ENCODE measurements at places on chromosomes 7 and 10. TPM values are rescaled to one million over a fixed set of nuclear protein-coding genes. Genes with fewer than 3 reads are reported as not detected.

GRCh38 chr10:72483471-72483870 lies 128.8 kb upstream of the DNAJB12 start:
- peaks cover 4% of the 10 kb centered on the region for H3K36me3 ChIP-seq
- DNase-seq: no peak
- H3K27ac ChIP-seq: no peak overlapping the region
- no peaks in the 10 kb centered on the region for H3K27me3 ChIP-seq

- H3K27me3 ChIP-seq: no peaks in the 10 kb centered on the region
- no peak for DNase-seq
Measured at GRCh38 chr7:31307972-31308371, 32.6 kb downstream of the NEUROD6 start.

GRCh38 chr10:274866-275265 lies 139.6 kb downstream of the ZMYND11 start:
- no peaks in the 10 kb centered on the region for H3K4me1 ChIP-seq
- no peak overlapping the region for H3K4me3 ChIP-seq
- DNase-seq: no peak
- peaks cover 37% of the 10 kb centered on the region for H3K36me3 ChIP-seq

DNA sequence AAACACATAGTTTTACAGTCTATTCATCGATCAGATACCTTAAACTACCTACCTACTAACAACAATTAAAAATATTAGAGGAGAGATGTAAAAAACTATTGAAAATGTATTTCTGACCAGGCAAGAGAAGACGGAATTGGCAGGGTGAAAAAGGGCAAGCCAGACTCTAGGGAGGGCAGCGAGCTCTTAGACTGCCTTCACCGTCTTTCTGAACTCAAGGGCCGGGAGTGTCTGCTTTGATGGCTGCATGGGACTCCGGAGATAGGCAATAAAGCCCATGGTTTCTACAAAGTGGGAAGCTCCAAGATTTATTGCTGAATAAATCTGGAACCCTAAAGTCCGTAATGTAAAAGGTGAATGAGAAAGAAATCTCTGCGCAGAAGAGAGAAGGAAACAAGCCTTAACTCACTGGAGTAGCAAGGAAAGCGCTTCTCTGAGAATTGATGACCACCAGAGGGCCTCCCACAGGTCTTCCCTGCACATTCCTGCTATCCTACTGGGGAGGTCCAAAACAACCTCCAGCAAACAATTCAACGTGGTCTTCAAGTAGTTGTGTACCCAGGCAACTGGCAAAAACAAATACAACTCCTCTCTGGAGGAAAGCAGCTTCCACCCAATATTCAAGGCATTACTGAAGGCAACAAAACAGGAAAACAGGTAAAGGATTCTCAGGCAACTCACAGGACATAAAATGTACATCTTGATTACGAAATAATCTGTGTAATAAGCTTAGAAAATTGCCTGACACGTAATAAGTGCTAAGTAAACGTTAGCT lies 181.3 kb downstream of the SDK1 start:
- DNase-seq: no peak
- no peaks in the 10 kb centered on the region for H3K4me1 ChIP-seq
- no peaks in the 10 kb centered on the region for H3K27me3 ChIP-seq
- no peaks in the 10 kb centered on the region for H3K36me3 ChIP-seq

DNA sequence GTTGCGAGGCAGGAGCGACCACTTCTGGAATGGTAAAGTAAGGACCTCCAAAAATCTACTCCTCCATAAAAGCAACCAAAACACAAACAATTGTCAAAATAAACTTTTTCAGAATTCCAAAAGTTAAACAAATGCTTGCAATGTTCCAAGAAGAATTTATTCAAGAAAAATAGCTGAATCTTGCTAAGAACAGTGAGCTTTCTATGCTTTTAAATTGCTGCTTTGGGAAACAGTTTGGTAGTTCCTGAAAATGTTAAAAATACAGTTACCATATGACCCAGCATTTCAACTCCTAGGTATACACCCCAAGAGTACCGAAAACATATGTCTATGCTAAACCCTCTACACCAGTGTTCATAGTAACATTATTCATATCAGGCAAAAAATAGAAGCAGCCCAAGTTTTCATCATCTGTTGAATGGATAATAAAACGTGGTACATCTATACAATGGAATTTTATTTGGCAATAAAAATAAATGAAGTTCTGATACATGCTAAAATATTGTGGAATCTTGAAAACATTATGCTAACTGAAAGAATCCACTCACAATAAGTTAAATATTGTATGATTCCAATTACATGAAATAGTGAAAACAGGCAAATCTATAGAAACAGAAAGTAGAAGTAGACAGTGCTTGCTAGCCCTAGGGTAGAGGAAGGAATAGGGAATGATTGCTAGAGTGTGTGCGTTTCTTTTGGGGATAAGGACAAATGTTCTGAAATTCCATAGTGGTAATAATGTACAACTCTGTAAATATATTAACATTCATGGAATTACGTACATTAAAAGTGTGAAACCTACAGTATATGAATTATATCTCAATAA lies 57.0 kb downstream of the LRRN3 start:
- H3K4me1 ChIP-seq: no peaks in the 10 kb centered on the region
- H3K27me3 ChIP-seq: no peaks in the 10 kb centered on the region
- no peaks in the 10 kb centered on the region for H3K36me3 ChIP-seq
- H3K4me3 ChIP-seq: no peak overlapping the region
- H3K27ac ChIP-seq: no peak overlapping the region
- DNase-seq: no peak

DNA sequence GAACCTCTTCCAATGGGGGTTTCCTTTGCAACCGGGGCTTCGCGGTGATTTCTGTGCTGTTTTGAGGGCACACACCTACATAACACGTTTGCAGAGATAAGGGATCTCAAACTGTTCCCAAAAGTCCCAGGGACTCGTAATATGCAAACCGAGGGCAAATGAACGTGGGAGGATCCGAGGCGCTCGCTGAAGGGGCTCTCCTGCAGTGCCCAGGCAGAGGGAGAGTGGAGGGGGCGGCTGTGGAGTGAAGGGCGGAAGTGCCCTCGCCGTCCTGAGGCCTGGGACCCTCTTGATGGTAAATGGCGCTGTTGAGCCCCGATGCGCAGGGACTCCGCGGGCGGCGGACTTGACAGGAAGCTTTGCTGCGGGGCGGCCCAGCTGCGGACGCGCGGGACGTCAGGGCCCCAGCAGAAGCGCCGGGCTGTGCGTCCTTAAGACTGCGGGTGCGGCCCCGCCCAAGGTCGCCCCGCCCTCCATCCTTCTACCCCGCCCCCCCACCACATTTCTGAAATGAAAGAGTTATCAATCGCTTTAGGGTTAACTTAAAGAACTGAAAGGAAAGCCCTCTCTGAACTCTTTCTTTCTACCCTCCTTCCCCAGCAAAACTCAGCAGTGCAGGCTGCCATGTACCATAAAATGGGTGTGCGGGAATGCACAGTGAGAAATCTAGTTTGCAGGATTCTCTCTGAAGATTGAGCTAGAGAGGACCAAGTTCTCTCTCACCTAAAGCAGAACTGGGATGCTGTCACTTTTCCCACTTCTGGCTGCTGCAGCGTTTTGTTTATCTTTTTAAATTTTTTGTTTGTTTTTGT lies 151.8 kb upstream of the YAE1 start:
- peaks cover 14% of the 10 kb centered on the region for H3K4me1 ChIP-seq
- H3K36me3 ChIP-seq: no peaks in the 10 kb centered on the region
- H3K27me3 ChIP-seq: no peaks in the 10 kb centered on the region

DNA sequence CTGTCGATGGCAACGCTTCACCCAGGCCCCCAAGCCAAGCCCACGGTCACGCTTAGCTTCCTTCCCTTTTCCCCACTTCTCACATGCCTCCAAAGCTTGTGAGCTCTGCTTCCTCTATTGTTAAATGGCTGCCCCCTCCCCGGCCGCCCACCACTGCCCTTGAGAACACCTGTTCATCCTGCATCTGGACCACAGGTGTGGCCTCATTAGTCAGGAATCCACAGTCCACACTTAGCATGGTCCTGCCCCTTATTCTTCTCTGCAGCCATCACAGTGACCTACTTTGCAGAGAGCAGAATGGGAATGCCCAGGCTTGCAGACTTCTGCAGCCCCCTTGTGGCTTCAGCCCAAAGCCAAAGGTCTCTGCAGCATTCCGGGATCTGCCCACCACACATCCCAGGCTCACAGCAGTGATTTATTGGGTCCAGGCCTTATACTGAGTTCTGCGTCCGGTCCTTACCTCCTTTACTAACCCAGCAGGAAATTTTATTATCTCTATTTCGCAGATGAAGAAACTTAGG lies 66.9 kb downstream of the PTPRE start:
- no peak overlapping the region for H3K4me3 ChIP-seq
- peaks cover 43% of the 10 kb centered on the region for H3K4me1 ChIP-seq
- H3K36me3 ChIP-seq: no peaks in the 10 kb centered on the region

Gene PRR15
- not detected for total RNA-seq

Gene SEMA3D
- total RNA-seq: 2.2 TPM

Gene ENTPD1
- 30.3 TPM for total RNA-seq

Gene PDE6C
- not detected for total RNA-seq

Gene DLG5
- total RNA-seq: 62.7 TPM

All from esophagus muscularis mucosa (tissue), 4 donors.